Stimulated activated CD4-positive, alpha-beta T cell treated with anti-CD3 and anti-CD28 coated beads, Interleukin-4, amount 100 ng/mL, for 4 hours (primary cell): ENCODE measurements at places on chromosomes 13 and 19.

DNA sequence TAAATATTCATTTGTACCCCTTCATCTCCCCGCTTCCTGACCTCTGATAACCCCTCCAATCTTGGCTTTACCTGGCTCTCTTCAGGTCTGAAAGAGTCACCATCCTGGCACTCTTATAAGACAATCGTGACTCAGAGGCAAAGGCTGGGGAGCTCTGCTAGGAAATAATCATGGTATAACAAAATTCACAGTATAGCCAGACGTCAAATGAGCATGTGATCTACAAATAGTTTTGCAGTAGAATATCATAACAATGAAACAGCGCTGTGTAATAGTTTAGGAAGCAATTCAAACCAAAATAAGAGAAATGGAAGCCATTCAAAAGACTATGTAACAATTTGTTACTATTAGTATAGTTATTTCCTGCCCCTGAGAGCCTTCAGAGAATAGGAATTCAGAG lies 34.2 kb downstream of the RXFP2 start:
- DNase-seq: no peak

DNA sequence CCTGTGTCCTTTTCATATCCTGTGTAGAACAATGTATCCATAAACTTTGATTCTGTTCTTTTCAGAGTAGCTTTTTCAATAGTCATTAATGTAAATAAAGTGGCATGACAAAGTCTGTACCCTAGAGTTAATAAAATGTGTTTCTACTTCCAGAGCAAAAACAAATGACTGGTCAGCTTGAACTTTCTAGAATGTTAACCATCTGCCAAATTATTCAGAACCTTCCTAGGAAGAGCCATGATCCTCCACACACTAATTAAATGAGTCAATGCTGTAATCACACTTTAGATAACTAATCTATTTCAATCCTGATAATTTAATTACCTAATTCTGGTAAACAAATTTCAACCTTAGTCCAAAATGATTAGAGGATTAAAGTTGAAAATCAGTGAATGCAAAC lies 73.2 kb downstream of the DIAPH3 start:
- no peak for DNase-seq

DNA sequence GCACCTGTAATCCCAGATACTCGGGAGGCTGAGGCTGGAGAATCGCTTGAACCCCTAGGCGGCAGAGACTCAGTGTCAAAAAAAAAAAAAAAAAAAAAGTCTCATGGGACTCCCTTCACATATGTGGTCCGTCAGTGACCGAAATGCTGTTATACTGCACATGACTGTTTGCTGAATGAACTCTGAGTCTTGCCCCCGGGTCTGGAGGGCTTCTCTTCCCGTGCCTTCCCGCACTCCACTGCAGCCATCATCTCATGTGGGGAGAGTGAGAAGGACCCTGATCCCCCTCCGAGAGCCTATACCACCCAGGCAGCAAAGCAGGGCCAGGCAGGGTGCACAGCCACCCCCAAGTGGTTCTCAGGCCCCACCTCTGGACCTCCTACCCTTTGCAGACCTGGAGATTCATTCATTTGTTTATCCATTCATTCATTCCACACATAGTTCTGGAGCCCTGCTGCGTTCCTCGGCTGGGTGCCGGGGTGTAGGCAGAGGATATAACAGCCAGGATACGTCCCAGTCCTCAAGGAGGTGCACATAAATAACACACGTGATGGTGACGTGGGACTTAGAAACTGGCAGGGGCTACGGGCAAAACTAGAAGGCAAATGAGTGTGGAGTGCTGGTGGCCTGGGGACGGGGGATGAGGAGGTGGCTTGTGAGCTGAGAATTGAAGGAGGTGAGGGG lies 14.2 kb downstream of the NDUFA11 start:
- DNase-seq: no peak

DNA sequence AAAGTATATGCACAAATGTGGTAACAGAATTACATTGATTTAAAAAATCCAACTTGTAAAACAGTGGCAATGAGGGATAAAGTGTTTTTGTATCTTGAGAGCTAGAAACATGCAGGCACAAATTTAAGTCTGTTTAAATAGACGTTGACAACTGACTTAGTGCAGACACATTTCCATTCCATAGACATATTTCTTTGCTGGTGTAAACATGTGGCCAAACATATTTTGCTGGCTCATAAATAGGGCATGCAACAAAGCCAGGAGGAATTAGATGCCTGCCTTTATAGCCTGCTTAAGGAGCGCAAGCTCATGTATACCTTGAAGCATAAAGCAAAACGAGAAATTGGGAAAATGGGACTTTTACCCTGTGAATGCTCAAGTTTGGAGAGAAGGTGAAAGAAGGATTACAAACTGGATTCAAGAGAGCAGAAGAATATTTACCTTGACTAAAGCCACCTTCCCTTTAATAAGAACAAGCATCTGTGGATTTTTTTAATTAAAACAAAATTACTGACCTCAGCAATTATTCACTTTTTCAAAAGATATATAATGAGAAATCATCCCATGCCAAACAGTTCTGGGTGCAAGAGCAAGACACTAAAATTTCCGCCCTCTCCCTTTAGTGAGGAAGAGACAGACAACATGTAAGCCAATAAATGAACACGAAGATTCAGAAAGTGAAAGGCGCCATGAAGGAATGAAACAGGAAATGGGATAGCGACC lies 71.0 kb downstream of the DCT start:
- DNase-seq: no peak

- DNase-seq: no peak
These were observed 13.8 kb upstream of the TIMM13 start for GRCh38 chr19:2441096-2441752.

DNA sequence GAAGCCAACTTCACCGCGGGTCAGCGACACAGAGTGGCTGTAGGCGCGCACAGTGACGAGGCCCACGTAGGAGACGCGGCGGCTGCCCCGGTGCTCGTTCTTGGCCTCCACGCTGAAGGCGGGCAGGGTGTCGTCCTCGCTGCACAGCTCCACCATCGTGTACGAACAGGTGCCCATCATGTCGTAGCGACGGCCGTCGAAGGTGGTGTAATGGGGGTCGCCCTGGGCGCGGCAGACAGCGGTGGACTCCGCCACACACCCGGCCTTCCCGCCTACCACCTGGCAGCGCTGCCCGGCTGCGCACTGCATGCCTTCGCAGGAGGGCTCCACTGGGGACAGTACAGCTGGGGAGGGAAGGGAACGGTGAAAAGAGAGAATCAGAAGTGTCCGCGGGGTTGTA lies 10.0 kb downstream of the FCGBP start:
- no peak for DNase-seq

- no peak for DNase-seq
These were observed 690 bp upstream of the B3GNT8 start for GRCh38 chr19:41427647-41428480.

- no peak for DNase-seq
These were observed 5.9 kb downstream of the UNC13A start for GRCh38 chr19:17682273-17682672.

- DNase-seq: no peak
These were observed 8.5 kb upstream of the ZNF83 start for GRCh38 chr19:52646571-52647217.

DNA sequence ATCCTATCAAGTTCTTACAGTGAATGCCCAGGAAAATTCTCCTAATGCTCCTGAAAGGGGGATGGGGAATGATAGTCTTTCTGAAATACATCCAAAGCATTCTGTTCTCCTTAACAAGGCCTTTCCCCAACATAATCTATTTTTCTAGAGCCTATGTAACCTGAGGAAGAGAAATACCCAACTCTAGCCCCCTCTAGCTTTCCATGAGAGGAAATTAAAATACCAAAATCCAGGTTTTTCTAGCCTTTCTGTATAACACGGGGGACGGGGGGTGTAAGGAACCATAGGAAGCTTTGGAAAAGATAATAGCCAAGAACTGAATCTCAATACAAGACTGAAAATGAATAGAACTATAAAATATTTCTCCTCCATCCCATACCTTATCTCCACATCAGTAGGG lies 815.9 kb downstream of the SLITRK6 start:
- DNase-seq: no peak

DNA sequence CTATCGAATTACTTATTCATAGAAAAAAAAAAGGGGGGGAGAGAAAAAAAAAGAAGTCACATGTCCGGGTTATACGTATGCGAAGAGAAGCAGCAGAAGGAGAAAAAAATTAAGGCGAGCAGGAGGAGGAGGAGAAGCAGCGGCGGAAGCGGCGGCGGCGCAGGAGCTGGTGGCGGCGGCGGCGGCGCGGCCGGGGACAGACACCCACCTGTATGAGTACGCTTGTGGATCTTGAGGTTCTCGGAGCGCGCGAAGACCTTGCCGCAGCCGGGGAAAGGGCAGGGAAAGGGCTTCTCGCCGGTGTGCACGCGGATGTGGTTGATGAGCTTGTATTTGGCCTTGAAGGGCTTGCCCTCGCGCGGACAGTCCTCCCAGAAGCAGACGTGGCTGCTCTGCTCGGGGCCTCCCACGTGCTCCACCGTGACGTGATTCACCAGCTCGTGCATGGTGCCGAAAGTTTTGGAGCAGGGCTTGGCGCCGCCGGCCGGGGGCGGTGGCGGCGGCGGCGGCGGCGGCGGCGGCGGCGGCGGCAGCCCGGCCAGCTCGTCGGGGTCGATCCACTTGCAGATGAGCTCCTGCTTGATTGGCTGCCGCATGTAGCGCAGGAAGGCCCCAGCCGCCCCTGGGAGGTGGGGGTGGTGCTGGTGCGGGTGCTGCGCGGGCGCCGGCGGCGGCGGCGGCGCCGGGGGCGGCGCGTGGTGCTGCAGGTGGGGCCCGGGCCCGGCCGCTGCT lies 1.5 kb downstream of the ZIC5 start:
- DNase-seq: no peak

DNA sequence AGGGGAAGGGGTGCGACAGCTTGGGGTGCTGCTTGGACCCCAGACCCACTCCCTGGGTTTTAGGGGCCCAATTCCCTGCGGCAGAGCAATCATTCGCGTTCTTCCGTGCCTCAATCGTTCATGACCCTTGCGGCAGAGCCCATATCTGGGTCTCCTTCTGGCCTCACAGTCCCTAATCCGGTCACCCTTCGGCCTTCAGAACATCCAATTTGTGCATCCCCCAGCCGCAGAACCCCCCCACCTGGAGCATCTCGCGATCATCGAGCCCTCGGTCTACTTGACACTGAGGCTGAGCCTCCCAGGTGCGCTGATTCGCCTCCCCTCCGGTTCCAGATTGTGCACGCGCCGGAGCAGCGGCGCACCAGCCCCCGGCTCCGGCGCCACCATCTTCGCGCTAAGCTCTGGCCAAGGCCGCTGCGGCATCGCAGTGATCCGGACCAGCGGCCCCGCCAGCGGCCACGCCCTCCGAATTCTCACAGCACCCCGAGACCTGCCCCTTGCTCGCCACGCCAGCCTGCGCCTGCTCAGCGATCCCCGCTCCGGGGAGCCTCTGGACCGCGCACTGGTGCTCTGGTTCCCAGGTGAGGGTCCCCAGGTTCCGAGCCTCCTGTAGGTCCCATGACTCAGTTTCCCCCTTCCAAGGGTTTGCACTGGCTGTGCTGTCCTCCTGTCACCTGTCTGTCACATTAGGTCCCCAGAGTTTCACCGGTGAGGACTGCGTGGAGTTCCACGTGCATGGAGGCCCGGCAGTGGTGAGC lies 501 bp downstream of the GTPBP3 start:
- DNase-seq: peak; percentile 17

DNA sequence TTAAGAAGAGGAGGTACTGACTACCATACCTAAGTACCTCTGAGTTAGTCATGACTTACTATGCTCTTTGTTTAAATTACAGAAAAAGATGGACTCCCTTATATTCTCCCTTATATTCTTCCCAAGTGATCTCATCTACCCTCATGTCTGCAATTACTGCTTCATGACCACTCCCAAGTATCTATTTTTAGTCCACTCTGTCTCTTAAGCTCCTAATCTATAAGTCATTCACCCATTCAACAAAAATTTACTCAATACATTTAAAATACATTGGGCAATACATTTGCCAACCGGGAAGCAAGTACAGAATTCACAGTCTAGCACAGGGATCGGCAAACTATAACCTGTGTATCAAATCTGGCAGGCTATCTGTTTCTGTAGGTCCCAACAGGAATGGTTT lies 42.6 kb downstream of the KPNA3 start:
- DNase-seq: no peak

- DNase-seq: no peak
These were observed 164.8 kb upstream of the KL start for GRCh38 chr13:32851083-32852069.

DNA sequence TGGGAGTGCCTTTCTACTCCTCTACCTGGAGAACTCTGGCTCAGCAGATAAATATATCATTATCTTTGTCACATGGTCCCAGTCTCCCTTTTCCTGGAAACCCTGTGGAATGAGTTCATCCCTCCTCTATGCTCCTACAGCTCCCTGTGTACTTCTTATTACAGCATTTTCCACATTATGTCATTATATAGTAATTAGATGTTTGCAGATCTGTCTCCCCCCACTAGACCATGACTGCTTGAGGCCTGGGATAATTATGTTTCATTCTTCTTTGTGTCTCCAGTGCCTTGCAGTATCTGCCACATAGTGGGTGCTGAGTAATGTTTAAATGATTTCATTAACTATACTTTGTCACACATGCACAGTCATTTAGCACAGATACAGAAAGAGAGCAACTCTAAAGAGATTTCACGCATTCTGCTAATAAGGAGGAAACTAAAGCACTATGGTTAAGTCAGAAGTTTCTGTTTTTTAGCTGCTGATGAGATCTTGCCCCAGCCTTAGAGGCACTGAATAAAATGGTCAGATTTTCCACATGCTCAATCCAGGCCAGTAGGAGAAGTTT lies 66.1 kb upstream of the DIAPH3 start:
- DNase-seq: no peak

- DNase-seq: no peak
These were observed 18.1 kb upstream of the LRP3 start for GRCh38 chr19:33175886-33176669.

DNA sequence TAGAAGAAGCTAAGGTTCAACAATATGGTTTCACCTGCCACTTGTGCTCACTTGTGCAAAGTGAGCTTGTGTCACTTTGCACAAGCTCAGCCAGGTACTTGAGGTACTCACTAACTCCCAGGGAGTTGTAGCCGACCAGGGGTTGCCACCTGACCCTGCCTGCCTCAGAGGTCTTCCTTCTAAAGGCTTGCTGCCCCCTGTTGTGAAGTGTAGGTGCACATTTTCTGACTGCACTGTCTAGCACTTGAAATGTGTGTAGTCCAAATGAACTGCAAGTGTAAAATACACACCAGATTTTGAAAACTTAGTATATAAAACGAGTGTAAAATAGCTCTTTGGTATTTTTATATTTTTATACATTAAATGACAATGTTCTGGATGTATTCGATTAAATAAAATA lies 230.8 kb downstream of the DLEU7 start:
- no peak for DNase-seq

- peak; percentile 50 for DNase-seq
These were observed 88.8 kb downstream of the GNG7 start for GRCh38 chr19:2613507-2614295.

DNA sequence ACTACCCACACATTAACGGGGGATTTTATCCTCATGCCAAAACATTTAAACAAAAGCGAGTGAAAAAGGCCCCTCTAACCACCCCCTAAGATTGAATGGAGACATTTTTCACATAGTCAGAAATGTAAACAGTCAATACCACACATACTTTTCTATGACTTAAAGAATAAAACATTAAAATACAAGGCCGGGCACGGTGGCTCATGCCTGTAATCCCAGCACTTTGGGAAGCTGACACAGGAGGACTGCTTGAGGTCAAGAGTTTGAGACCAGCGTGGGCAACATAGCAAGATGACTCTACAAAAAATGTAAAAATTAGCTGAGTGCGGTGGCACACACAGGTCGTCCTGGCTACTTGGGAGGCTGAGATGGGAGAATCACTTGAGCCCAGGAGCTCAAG lies 47.3 kb downstream of the MPHOSPH8 start:
- DNase-seq: no peak
